ENCODE measurements at places on chromosomes 6 and 20.

DNA sequence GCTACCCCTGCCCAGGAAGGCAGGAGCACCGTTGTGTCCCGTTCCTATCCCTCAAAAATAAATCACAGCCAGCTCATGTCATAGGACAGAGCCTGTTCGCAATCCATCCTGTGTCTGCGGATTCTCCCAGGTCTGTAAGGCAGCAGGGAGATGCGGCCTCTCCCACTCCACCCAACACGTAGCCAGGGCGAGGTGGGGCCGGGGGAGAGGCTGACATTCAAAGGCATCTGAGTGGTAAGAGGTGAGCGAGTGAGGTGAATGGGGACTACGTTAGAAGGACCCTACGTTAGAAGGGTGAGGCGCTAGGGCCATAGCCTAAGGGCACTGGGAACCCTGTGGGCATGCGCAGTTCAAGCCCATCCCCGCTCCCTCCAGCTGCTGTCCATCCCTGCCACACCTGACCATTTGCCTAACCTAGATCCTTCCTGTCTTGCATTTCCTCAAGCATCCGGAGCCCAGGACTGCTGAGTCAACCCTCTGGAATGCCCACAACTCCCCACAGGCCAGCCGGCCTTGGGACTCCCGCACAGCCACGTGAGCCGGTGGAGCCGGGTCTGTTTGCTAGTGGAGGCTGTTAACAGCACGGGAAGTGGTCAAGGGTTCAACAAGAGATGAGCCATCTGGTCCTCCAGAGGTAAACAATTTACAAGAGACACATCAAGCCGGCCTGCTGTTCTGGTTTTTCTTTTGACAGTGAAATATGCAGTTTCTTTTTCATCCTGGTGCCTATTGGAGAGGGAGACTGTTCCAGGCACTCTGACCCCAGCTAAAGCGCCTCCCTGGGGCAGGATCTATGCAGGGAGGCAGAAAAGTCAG, 45.9 kb downstream of the RIPOR3 start:
- no peak for DNase-seq

GRCh38 chr6:90425161-90425641, 128.6 kb upstream of the BACH2 start:
- no peak for DNase-seq

- DNase-seq: no peak
These were observed 49.7 kb downstream of the TP53INP2 start for GRCh38 chr20:34753706-34754461.

DNA sequence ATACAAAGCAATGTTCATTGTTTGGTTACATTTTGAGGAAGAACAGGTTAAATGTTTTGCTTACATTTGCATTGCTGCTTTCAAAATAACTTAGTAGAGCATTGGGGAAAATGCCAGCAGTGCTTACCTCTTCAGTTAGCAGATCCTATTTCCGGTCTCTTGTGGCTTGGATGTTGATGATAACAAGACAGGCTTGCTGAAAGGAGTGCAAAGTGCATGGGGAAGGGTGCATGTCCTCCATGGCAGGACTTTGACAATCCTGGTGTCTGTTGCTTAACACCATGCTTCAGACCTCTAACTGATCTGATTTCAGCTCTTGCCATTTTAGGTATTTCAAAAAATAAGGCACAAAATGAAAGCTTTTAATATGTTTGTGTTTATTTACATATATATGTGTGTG, 21.1 kb downstream of the TPD52L1 start:
- DNase-seq: no peak

DNA sequence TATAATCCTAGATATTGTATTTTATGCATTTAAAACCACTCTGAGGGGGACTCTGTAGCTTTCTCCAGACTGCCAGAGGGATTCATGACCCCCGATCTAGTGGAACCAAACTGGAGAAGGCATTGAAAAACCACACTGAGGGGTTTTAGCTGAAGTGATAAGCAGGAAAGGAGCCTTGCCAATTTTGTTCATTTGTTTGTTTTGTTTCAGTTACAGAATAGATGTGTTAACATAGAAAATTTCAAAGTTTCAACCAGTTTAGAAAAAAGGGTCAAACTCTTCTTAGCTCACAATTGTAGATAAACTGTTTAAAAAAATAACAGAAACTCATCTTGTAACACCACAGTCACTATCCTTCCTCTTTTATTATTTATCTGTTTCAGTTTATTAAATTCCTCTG, 19.8 kb downstream of the TAB2 start:
- no peak for DNase-seq

- DNase-seq: no peak
These were observed 136.0 kb upstream of the SGK1 start for GRCh38 chr6:134453792-134454510.

DNA sequence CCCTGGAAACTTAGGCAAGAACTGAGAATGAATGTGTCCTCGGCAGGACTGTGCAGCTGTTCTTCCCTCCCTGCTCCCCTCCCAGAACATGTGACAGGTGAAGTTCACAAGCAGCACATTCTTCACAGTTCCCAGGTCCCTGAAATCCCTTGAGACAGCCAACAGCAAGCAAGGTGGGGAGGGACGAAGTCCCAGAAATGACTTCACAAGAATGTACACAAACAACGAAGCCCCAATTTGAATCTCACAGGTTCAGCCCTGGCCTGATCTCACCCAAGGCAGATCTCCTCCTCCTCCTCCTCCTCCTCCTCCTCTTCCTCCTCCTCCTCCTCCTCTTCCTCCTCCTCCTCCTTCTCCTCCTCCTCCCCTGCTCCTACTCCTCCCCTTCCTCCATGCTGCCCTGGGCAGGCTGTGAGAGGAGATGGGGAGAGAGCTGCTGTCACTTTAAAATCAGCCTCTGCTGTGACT, 32.4 kb downstream of the WRNIP1 start:
- no peak for DNase-seq

DNA sequence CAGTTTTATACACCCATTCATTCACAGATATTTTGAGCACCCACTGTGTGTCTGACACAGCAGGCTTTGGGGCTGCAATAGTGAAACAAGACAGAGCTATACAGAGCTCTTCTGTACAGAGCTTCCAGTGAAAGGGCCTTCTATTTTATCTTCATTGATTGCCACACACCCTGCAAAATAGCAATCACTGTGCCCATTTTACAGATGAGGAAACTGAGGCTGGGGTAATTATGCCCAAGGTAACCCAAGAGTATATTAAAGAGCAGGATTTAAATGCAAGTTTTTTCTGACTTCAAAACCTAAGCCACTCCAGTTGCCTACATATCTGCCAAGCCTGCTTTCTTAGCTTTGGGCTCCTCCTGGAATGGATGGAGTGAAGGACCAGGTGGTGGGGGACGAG, 4.5 kb downstream of the BPI start:
- no peak for DNase-seq

GRCh38 chr6:11309947-11310665, 77.6 kb upstream of the NEDD9 start:
- DNase-seq: no peak

DNA sequence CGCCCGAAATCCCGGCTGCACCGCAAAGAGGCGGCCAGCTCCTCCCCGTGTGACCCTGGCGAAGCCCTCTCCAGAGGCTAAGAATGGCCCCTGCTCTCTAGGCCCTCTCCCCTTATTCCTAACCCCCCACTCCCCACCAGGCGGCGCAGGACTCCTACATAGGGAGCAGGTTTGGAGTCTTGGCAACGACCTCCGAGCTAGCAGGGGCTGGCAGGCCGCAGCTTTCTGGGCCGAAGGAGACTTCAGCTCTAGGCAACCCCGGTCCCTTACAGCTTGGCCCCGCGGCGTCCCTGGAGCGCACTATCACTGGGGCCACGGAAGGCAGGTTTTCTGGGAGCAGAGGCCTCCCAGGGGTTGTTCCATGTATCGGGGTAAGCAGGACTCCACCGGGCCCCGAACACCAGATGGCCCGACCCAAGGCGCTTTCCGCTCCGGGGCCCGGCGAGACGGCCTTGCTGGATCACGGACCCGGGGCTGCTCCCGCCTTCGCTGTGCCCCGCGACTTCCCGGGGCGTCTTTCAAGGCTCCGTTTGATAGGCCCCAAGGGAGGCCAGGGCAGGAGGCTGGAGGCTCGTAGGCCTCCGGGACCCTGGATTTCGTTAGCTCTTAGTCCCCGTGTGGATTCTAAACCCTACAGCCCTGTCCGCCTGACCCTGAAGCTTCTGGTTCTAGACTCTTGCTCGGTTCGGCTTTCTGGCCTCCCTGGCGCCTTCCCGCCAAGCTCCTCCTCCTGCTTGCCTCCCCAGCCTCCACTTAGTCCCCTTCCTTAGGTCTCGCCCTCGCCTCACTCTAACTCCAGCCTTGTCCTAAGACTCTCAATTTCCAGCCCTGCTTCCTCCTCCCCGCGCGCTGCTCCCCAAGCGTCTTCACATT, 1.9 kb downstream of the SLC32A1 start:
- no peak for DNase-seq

GRCh38 chr6:98924647-98925046, 23.1 kb downstream of the FBXL4 start:
- DNase-seq: no peak

DNA sequence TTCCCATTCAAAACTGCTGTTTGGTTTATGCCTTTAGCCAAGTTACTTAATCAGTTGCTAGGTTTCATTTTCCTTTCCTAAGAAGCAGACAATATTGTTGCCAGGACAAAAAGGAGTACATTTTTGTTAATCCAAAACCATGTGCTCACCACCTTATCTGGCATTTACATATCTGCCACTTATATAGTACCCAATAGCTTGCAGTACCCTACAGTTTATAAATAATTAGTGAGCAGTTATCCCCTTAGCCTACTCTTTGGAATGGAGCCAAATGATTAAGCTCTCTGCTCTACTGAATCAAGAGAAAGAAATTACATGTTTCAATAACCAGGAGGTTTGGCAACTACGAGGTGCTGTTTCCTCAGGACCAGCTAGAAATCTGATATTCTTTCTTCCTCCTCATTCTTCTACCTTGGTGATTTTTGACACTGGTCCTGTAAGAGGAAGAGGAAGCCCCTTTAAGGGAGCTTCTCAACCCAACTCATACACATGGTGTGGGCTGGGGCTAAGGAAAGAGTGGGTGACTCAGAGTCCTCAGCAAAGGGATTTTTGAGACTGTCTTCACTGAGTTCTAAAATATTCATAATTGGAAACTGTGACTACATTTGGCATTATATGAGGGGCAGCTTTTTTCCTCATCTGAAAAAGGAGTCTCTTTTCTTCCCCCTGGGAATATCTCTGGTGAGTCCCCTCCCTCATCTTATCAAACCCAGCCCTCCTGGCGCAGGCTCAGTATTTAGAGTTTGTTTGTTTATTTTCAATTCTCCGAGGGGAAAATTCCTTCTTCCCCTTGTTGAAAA, 1.5 kb downstream of the ZNFX1 start:
- DNase-seq: no peak

- no peak for DNase-seq
These were observed at the start of gene NECAB3 for GRCh38 chr20:33674294-33675135. Gene NECAB3, minus strand, starts transcription at chr20:33674428. Its CDS starts 76 bp downstream, at chr20:33674352.

GRCh38 chr6:168221000-168221399, 98.6 kb downstream of the DACT2 start:
- DNase-seq: no peak

- no peak for DNase-seq
These were observed 147.9 kb downstream of the HAO1 start for GRCh38 chr20:7792150-7792869.

GRCh38 chr6:126657561-126658175, 317.8 kb downstream of the CENPW start:
- DNase-seq: no peak

- DNase-seq: no peak
These were observed 320.5 kb downstream of the MMUT start for GRCh38 chr6:49142421-49143151.

DNA sequence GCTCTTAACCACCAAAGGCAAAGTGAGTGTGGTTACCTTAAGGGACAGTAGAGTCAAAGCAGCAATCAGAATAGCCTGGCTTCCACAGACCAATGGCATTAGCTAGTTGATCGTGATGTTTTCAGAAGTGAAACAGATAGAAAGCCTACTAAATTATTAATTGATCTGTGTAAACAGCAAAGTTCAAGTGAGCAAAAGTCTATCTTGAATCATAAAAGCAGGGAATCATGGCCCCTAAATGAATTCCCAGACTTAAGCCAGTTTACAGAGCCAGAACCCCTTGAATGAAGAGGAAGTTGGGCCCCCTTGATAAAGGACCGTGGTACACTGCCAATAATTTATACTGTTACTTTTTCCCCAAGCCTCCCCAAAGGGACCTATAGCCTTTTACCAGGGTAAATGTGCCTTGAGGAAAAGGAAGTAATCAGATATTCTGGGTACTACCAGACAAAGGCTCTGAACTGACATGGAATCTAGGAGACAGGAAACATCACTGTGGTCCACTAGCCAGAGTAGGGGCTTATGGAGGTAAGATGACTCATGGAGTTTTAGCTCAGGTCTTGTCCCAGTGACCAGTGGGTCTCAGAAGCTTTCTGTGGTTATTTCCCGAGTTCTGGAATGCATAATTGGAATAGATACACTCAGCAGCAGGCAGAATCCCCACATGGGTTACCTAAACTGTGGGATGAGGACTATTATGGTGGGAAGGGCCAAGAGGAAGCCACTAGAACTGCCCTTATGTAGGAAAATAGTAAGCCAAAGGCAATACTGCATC, 317.5 kb downstream of the CD83 start:
- no peak for DNase-seq

GRCh38 chr6:36131511-36132245, 1.4 kb downstream of the MAPK13 start:
- no peak for DNase-seq

DNA sequence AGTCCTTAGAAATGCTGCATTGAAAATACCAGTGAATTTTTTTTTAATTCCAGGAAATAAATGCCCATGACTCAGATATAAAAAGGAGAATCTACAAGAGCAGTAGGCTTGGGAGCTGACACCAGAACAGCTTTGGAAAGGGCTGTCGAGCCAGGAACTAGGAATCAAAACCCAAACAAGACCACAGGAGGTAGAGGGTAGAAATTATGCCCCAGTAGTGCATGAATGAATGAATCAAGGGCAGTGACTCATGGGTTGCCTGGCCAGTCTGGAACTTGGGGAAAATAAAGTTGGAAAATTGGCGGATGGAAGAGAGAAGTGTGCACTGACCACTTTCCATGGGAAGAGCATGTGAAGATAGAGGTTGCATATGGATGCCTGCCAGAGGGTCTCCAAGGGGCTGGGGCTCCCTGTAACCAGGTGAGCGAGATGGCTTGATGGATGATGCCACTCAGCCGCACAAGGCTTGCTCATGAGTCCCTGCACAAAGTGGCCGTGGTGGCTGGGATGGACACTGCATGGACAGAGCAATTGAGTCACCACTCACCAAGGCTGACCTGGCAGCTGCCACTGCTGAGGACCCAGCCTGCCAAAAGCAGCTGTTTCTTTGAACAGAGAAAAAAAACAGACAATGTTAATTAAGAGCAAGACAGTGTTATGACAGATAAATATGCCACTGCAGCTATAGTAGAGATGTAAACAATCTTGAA, 15.2 kb upstream of the MCCD1 start:
- no peak for DNase-seq

GRCh38 chr20:4946986-4947385, 54.3 kb downstream of the SLC23A2 start:
- DNase-seq: no peak
